ENCODE measurements at places on chromosomes 1 and 21.

GRCh38 chr1:172352435-172352834 is 68.0 kb upstream of the C1orf105 start:
- DNase-seq: no peak

DNA sequence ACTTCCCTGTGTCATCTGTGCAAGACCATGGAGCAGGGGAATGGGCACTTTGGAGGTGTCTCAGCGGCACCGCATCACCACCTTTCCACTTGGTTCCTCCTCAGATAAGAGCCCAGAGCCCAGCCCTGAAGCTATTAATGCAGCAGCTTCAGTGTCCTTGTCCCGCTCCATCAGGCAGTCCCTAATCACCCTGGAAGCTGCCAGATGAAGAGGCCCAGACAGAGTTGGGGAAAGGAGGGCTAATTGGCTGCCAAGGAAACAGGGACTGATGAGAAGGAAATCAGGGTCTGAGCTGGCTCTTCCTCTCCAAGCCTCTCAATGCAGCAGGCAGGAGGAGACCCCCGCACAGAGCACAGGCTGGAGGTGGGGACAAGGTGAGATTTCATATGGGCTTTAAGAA is 83.1 kb upstream of the KLHDC7A start:
- no peak for DNase-seq

- no peak for DNase-seq
Measured at GRCh38 chr1:185058876-185059275, 13.5 kb downstream of the RNF2 start.

DNA sequence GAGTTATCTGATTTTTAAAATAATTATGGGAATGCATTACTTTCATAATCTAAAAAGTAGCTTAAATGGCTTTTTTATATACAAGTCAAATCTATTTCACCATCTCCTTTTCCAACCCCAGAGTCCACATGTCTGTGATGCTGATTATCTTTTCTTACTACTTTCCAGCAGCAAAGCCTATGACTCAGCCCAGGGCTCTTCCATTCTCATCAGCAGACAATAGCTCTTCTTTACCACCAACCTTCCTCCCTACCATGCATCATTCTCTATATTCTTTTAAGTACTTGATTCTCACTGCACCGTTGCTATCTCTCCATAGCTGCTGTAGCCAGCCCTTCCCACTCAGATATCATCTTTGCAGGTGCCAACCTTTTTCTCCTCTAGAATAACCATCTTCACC is 61.3 kb downstream of the OVGP1 start:
- no peak for DNase-seq

DNA sequence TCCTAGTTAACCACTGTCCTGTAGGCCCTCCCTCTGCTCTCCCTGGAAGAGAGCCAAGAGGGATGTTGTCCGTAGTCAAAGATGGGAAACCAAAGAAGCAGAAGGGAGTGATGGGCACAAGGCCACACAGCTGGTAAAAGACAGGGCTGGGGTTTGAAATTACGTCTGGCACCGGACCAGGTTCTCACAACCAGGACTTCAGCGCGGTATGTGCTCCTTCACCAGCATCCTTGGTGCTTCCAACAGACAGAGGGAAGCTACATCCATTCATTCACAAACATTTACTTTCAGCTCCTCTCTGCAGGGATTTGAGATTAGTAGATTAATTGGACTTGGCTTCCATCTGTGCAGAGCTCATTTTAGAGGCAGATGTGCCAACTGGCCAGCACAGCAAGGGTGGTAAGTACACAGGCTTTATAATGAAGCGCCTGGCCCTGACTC is 191.2 kb downstream of the TRABD2B start:
- DNase-seq: no peak

GRCh38 chr1:223233410-223234169 is 90.5 kb upstream of the TLR5 start:
- DNase-seq: no peak

DNA sequence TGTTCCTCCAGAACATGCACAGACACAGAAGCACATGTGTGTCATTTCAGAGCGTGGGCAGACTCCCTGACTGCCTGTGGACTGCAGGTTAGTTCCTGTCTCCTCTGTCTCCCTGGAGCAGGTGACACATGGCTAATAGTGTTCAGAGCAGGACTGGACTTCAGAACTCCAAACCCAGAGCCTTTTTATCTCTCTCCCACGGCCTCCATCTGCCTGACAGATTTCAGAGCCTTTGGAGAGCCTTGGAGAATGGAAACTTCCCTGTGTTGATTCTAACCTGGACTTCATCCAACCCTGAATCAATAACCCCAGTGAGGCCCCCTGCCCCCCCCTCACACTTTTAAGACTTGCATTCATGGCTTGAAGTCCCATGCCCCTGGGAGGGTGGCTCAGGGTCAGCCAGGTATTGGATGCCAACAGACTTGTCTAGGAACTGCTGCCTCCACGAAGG is 44.4 kb downstream of the C1orf198 start:
- DNase-seq: no peak

- DNase-seq: no peak
Measured at GRCh38 chr21:45308194-45309068, 20.7 kb upstream of the POFUT2 start.

- DNase-seq: no peak
Measured at GRCh38 chr1:172145656-172146055, 274.8 kb upstream of the C1orf105 start.

- DNase-seq: peak; percentile 7
Measured at GRCh38 chr1:96416701-96417444, 304.7 kb upstream of the PTBP2 start.

DNA sequence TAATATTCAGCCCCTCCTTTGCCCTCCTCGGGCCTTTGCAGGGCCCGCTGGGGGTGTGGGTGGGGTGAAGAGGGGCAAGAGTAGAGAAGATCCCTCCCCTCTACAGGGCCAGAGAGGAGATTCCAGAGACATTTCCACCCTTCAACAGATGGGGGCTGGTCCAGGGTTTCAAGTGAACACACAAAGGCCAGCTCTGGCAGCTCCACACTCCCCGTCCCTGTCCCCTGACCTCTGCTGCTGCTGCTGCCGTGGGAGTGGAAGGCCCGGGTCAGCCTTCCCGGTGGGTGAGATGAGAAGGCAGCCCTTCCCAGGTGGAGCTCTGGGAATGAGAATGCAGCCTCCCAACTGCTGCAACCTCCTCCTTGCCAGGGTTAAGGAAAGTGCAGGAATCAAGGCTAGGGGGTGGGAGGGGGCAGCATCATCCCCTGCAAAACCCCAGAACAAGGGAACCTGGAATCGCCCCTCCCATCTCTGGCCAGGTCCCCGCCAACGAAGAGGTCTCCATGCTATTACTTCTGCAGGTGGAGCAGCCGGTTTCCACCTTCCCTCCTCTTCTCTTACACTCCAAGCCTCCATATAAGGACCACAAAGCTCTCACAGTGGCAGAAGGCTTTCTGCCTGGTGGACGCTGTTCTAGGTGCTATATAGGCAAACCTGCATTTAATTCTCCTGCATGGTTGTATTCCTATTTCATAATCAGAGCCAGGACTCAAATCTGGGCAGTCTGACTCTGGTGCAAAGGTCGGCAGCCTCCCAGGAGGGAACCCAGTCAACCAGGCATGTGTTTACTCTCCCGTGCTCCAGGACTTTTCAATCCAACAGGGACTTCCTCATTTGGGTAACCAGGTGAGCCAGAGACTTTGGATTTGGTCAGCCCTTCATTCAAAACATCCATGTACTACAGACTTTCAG is 22.9 kb upstream of the ARHGEF10L start:
- DNase-seq: no peak

DNA sequence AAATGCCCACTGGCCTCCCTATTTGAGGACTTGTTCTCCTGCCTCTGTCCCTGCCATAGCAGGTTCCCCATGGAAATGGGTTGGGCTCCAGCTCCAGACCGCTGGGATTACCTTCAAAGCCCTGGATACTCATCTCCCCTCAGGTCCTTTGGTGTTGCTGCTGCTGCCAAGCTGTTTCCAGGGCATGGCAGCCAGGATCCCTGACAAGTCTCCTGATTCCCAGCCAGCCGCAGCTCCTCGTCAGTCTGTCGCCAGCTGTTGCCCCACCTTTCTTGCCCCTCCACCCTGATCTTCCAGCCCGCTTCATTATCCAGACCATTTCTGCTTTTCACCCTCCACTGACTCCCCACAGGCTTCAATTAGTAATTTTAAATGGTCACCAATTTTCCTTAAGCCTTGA is 68.3 kb upstream of the KCND3 start:
- DNase-seq: no peak

DNA sequence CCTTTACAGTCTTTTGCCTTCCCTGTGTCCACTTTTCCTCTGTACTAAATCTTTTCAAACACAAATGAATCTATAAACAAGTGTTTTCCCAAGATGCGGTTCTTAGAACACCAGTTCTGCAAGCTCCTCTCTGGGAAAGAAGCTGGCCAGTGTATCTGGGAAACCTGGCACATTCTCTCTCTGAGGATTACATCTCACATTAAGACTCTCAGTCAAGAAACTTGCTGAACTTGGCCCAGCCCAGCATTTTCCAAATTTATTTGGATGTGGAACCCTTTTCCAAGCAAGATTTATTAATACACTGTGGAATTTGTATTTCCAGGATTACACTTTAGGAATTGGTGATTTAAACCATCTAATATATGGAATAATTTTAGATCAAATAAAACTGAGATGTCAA is 105.7 kb downstream of the ZNF281 start:
- DNase-seq: no peak

GRCh38 chr1:53835491-53835890 is 2.6 kb downstream of the NDC1 start:
- DNase-seq: peak; percentile 67

GRCh38 chr1:111739194-111739924 is at the start of gene INKA2:
TSS of gene INKA2 (minus strand) at chr1:111739395. CDS start at chr1:111739242, 153 bp downstream.
- peak; percentile 90 for DNase-seq

GRCh38 chr1:9401080-9401453 is 108.4 kb downstream of the SPSB1 start:
- DNase-seq: no peak

DNA sequence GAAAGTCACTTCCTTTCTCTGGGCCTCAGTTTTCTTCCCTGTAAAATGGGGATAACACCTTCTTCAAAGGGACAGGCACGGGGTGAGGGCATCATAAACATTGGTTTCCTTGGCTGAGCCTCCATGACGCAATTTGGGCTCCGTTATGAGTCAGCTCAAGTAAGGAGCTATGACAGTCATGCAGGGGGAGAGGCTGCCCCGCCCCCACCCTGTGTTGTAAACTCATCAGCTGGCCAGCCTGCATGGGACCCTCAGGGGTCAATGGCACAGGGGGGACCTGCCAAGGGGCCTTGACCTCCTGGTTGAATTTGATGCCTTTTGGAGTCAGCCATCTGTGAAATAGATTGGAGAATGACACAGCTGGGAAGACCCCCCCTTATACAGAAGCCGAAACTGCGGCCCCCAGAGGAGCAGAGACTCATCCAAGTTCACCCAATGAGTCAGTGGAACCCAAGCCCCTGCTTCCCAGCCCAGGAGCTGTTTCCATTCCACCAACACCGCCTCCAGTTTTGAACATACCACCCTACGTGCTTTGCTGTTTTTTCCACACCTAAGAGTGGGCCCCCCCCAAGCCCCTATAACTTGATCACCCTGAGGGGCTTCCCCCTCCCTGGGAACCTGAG is 36.8 kb upstream of the RUNX3 start:
- no peak for DNase-seq

DNA sequence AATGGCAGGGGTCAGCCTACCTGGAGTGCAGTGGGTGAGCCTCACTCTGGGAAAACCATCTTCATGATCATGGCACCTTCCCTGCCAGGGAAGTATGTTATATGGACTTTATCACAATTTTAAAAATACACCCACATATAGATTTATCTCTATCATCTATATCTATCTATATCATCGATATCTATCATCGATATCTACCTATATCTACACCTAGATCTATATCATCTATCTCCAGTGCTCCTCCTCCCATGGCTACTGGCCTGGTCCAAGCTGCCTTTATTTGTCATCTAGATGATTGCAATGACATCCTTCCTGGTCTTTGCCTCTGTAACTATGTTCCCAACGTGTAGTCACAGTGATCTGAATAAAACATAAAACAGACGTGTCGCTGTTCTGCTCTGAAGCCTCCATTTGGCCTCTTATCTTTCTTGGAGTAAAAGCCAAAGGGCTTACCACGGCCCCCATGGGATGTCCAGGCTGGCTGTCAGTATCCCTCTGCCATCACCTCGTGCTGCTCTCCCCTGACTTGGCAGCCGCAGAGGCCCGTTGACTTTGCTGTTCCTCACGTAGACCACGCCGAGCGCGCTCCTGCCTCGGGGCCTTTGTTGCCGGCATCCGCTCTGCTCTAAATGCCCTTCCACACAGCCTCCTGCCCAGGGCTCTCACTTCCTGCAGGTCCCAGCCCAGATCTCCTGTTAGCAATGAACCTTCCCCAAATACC is 20.6 kb upstream of the KIF26B start:
- DNase-seq: no peak

GRCh38 chr1:60388092-60388987 is 314.8 kb upstream of the C1orf87 start:
- no peak for DNase-seq

Data from NAMALWA (cell line).